Suppressor macrophage treated with lipopolysaccharide for 1 hour (primary cell): ENCODE measurements at places on chromosomes 12 and 14.

- DNase-seq, result no peak
Observed at GRCh38 chr14:50400461-50400860, 3.8 kb upstream of the CDKL1 start.

GRCh38 chr12:30967026-30967425, 40.5 kb downstream of the TSPAN11 start:
- DNase-seq, result no peak

DNA sequence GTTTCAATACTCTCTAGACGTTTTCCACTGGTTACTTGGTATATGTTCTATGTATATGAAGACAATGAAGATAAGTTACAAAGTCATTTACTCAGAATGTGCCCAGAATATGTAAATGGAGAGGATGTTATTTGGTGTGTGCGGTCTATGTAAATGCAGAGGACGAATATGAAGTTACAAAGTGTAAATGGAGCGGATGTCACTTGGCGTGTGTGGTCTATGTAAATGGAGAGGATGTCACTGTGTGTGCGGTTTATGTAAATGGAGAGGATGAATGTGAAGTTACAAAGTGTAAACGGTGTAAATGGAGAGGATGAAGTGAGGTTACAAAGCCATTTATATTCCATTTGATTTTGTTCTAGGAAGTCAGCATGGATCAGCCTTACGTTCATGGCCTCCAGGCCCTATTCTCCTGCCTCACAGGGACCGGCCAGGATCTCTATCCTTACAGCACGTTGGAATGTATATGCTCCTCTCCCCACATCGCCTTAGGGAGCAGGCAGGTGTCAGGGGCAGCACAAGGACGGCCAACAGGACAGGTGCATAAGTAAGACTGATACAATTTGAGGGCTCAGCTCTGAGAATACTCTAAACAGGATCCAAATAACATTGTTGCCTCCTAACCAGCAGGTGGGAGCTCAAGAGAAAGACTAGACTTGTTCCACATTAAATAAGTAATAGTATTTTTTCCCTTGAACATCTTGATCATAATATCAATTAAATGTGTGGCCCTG, 42.4 kb downstream of the GLRX5 start:
- DNase-seq, result no peak

DNA sequence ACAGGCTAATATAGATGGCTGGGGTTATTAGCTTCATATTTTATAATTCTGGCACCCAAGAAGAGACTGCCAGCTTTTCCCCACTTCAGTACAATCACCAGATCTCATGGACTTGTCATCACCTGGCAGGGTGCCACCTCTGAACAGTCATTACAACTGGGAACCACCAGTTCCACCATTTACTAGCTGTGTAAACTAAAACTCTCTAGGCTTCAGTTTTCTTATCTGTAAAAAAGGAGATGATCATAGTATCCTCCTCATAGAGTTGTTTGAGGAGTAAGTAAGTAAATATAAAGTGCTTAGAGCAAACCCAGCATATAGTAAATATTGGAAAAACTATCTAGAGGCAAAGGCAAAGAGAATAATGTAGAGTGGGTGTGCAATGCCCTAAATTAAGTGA, 19.3 kb downstream of the CPNE8 start:
- DNase-seq, result peak; percentile 73

DNA sequence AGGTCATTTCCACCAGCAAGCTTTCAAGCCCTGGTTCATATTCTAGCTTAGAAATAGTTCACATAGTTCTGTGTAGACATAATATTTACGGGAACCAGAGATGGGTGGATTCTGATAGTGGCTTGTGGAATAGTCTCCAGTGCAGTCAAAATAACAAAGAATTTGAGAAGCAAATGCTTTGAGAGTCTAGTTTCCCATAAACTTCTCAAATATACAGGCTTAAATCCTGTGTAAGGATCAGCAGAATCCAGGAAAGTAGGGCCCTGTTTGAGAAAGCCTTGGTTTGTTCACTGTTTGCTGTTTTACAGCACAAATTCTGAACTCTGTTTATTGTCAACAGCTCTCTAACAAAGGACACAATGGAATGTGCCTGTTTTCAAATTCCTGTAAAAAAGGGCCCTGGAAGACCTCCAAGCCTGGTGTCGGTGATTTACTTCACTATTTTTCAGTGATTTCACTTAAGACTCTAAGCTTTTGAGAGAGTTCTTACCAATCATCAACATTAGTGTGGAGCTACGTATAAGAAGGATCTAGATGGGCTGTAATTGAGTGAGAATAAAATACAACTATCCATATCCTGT, 11.4 kb upstream of the FOS start:
- no peak for DNase-seq

GRCh38 chr14:74838166-74838565, 37.8 kb downstream of the PROX2 start:
- DNase-seq, result peak; percentile 18

- DNase-seq, result no peak
Observed at GRCh38 chr14:66137081-66137480, 349.1 kb upstream of the CCDC196 start.

- DNase-seq, result no peak
Observed at GRCh38 chr12:24455811-24456210, 493.1 kb downstream of the BCAT1 start.
